ENCODE measurements at places on chromosomes 2 and 18. TPM values are rescaled to one million over a fixed set of nuclear protein-coding genes. Genes with fewer than 3 reads are reported as not detected.
A peak's percentile ranks its signal among the peaks of the same experiment; 100 is the strongest.

BCL11A gene
- 16.4 TPM for polyA plus RNA-seq

PLCL1 gene
- polyA plus RNA-seq, result 15.2 TPM

EGR4 gene
- not detected for polyA plus RNA-seq

PARD6G gene
- polyA plus RNA-seq, result 31.6 TPM

TUBA3E gene
- 0.21 TPM for polyA plus RNA-seq

ZNF804A gene
- polyA plus RNA-seq, result 1.3 TPM

ETAA1 gene
- 29.3 TPM for polyA plus RNA-seq

ARHGEF4 gene
- polyA plus RNA-seq, result 6.1 TPM

PTH2R gene
- 40.0 TPM for polyA plus RNA-seq

ALPI gene
- not detected for polyA plus RNA-seq

TMEM169 gene
- 14.0 TPM for polyA plus RNA-seq

GRCh38 chr18:59220784-59221765 lies 1.1 kb downstream of the GRP start:
- DNase-seq, result no peak

DNA sequence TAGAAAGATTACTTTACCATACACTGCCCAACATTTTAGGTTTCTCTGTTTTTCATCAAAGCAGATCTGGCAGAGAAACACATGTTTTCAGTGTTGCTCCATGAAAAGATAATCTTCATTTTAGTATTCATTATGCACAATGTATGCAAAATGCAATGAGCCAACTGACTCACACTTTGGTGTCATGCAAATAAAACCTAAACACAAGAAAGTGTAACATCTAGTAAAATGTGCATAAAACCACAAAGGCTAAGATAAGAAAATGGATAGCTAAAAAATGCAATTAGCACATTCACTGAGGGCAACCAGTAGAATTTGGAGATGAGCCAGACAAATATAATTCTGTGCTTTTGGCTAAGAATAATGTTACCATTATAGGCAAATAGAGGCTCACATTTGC lies 203.5 kb upstream of the UBE2E3 start:
- no peak for DNase-seq

- peak; percentile 80 for DNase-seq
Measured at GRCh38 chr2:231680992-231681852, 27.1 kb upstream of the PTMA start.

DNA sequence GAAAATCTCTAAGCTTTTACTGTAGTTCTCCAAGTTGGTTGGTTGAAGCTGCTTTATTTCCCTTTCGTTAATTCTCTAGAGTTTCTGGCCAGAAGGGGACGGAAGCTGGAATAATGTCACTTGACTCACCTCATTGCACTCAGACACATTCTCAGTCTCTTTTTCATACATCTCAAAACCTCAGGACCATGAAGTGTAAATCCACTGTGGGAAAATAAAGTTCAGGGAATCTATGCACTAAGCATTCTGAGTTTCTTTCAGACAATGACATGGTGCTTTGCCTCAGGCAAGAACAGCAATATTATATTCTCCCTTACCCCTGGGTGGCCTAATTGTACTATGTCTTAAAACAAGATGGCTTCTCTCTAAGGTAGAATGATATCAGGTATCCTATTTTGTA lies 167.8 kb downstream of the PRPF40A start:
- DNase-seq, result no peak

- no peak for DNase-seq
Measured at GRCh38 chr2:73006969-73007710, 64.4 kb downstream of the SFXN5 start.

- no peak for DNase-seq
Measured at GRCh38 chr2:96304606-96305005, 740 bp downstream of the SNRNP200 start.

- DNase-seq, result no peak
Measured at GRCh38 chr2:182393270-182393760, 33.5 kb downstream of the PDE1A start.

GRCh38 chr2:186554850-186555671 lies 34.8 kb upstream of the ITGAV start:
- DNase-seq, result no peak

GRCh38 chr2:6073191-6074088 lies 381.3 kb downstream of the SOX11 start:
- DNase-seq, result no peak

GRCh38 chr18:2657788-2658458 lies 2.4 kb downstream of the SMCHD1 start:
- no peak for DNase-seq

DNA sequence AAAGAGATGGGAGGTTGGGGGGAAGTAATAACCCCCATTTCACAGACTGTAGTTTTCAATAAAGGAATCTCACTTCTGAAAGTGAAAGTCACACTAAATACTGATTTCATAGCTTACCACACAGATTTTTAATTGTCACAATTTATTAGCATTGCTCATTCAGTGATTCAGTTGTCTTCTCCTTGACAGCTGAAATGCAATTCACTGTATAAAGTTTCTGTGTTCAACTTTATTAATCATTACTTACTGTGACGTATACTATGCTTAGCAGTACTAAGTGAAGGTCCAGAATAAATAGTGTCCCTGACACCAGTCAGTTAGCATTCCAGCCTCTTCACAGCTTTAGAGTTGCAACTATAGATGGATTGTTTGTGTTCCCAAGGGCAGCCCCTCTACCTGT lies 324.1 kb upstream of the CRIM1 start:
- DNase-seq, result no peak

GRCh38 chr2:45190481-45190942 lies 181.3 kb upstream of the SIX2 start:
- no peak for DNase-seq

DNA sequence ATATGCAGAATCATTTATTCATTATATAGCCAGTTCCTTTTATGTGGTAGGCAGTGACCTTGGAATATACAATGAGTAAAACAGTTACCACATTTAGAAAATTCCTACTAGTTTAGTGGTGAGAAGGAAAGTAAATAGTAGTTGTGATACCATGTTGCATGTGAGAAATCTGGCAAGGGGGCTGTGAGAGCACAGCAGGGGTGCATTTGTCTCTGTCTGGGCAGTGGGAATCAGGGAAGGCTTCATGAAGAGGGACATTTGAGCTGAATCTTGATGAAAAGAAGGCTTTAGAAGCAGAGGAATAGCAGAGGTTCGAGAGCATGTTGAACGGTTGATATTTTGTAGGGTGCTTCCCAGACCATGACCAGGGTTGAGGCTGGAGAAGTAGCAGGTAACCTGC lies 78.7 kb downstream of the RAB3GAP1 start:
- DNase-seq, result no peak

DNA sequence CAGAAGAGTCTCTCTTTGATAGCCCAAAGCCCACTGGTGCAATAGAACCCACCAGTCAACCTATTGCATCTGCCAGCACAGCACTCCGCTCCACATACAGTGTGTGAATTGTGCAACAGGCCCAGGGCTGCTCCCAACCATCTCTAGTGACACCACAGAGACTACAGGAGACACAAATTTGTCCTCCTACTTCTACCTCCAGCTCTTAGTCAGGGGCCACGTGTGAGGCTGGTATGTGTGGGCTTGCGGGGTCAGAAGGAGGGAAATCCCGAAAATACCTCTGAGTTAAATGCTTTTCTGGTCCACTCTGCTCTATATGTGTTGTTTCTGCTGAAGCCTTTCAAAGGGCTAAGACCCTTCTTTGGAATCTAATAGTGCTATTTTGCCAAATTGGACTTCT lies 18.0 kb downstream of the DGUOK start:
- DNase-seq, result no peak

DNA sequence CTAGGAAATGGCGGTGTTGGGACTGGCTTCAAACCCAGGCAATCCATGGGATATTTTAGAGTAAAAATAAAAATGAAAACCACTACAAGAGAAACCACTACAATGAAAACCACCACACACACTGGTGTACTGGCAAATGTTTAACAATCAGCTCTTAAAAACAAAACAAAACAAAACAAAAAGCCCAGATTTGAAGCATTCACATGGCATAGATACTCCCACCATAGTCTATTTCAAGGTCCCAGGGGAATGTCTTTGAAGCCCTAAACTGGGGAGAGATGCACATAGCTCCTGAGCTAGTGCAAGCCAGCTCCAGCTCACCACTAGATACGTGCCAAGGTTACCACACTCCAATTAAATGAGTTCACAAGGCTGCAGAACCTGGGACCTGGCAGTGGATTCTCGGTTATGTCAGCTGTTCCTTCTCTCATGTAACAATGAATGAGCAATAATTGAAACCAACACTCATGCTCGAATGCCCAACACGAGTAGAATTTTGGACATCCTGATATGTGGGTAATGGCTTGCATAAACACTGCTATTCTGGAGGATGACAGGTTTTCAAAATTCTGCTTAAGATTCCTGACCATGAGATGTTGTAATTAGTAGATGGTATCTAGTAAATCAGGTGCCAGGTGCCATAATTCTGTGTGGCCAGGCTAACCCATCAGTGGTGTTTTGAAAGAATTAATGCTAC lies 102.2 kb downstream of the OSBPL6 start:
- no peak for DNase-seq

DNA sequence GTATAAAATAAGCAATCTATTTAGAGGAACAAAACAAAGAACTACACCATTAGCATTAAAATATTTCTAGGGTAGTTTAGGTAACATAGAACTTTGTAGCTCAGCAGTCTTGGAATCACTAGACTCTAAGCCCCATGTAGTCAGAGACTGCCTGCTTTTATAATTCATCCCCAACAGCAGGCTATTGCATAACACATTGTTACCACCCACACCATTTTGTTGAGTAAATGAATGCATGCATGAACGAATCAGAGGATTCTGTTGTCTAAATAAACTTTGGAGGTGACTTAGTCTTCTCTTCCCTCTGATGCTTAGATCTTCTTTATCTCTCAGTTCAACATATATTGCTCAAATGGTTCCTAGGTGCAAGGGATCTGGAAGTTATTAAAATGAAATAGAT lies 167.6 kb upstream of the TNP1 start:
- DNase-seq, result no peak

- DNase-seq, result no peak
Measured at GRCh38 chr2:230924092-230924469, 961 bp downstream of the GPR55 start.

GRCh38 chr2:159557437-159558034 lies 58.8 kb downstream of the BAZ2B start:
- DNase-seq, result no peak

DNA sequence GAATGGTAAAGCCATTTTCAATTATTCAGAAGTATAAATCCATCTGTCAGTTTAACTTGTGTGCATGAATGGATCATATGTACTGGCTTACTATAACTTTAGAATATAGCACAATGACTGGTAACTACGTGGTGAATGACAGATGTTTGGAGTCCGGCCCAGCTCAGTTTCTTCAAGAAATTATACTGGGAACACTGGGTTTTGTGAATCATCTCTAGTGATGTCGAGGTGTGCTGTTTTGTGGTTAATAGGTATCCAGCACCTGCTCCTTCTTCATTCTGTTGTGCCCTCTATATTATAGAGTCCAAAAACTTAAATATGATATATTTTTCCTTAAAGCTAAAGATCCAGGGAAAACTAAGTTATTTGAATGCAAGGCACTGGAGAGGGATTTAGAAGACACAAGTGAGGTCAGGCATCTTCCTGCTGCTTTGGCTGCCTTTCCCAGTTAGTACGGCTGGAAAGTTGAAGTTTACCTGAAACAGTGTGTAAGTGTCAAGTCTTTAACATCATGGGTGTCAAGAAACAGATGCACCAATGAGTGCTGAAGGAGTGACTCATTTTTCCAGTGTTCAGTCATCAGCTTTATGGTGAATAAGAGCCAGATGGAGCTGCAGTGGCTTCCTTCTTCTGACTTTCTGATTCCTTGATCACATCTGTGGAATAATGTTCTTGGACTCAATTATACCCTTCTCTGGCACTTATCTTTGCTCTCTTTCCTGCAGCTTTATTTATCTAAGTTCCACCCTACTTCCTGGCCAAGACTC lies 1079.5 kb upstream of the CELF4 start:
- no peak for DNase-seq

DNA sequence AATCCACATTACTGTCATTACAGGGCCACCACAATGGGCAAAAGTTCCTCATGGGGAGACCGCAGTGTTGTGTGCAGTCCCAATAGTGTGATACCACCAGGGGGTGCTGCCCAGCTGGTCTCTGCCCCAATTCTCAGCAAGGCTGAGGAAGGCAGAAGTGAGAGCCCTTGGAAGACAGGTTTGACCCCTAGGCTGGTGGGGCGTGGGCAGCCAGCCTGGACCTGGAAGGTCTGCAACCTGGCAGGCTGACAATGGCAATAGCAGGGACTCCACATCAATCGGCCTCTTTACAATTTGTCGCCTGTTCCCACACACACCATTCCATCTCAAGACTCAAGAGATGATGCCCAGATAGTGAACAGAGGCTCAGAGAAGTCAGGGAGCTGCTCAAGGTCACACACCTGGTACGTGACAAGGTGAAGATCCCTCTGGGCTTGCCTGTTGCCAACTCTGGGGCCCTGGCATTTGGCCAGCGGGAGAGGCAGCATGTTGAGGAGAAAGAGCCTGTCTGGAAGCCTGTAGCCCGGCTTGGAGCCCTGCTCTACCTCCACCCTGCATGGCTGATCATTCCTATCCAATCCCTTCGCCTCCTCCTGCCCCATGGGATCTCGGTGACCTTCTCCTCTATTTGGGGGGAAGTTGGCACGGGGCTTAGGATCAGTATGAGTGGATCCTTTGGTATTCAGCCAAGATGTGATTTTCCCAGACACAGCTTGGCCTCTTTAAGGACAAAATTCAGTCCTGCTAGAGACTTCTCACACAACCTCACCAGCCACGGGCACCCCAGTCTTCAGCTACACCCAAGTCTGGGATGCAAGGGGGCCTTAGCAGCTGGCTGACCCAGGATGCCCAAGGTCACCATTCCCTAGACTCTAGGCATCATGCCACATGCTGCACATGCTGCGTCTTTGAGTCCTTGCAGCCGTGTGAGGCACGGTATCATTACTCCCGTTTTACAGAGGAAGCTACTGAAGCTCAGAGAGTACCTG lies 2.9 kb upstream of the ATOH8 start:
- no peak for DNase-seq

DNA sequence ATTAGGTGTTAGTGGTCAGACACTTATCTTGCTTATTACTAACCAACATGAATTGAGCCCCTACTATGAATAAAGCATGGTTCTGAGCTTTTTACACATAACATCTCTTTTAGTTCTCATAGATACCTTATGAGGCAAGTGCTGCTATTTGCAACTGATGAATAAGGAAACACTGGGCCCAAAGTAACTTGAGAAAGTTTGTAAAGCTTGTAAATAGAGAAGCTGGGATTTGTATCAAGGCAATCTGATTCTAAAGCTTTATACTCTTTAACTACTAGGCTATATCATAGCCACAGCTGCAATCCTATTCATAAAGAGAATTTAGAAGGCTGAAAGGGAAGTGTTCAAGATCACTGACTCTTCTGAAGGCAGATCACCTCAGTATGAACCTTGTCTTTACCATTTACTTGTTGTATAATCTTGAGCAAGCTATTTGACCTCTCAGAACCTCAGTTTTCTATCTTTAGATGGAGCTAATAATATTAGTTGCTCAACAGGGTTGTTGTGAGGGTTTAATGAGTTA lies 60.4 kb downstream of the ABCB11 start:
- DNase-seq, result no peak

DNA sequence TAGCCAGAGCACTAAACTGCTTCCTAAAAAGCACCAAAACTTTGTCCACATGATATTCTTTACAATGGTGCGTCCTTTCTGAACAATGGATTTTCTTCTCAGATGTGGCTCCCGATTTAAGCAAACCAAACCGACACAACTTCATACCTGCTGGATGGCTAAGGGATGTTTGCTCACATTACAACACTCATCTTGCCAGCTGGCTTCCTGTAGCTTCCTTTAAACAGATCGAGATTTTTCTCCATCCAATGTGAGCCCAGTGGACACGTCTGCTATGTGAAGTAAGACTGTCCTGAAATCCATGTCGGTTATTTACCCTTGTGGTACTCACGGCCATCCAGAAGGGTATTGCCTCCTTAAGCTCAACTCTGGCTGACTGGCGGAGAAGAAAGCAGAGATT lies 126.5 kb downstream of the MAPK4 start:
- DNase-seq, result no peak
